A549 treated with CORT108297 at 1 μM for 4 hours (cell line): ENCODE measurements at places on chromosomes 7 and 10. TPM values are rescaled to one million over a fixed set of nuclear protein-coding genes. Genes with fewer than 3 reads are reported as not detected.

The MYL10 gene
- total RNA-seq = not detected in 5 replicates

The GCK gene
- not detected in 5 replicates for total RNA-seq

The BAG3 gene
- 140 to 191 TPM (median 164 TPM) in 5 replicates for total RNA-seq

The ACTL6B gene
- total RNA-seq = not detected in 5 replicates

The GATA3 gene
- total RNA-seq = 4.5 to 6.0 TPM (median 5.5 TPM) in 5 replicates

The UCN3 gene
- total RNA-seq = not detected in 5 replicates

The GIMAP4 gene
- total RNA-seq = not detected in 5 replicates

The FGF8 gene
- total RNA-seq = not detected in 5 replicates

The BLNK gene
- not detected in 5 replicates for total RNA-seq

The ITIH2 gene
- 0.17 to 0.38 TPM (median 0.29 TPM) in 5 replicates for total RNA-seq

The ASIC3 gene
- 4.3 to 12.9 TPM (median 10.4 TPM) in 5 replicates for total RNA-seq

The POT1 gene
- 12.3 to 14.6 TPM (median 13.3 TPM) in 5 replicates for total RNA-seq

The FRMD4A gene
- 4.0 to 5.2 TPM (median 4.3 TPM) in 5 replicates for total RNA-seq

The TFEC gene
- 0.01 TPM in 1 of 5 replicates, not detected in the others for total RNA-seq

The POLR2J2 gene
- 0.10 to 0.75 TPM (median 0.52 TPM) in 5 replicates for total RNA-seq
